ENCODE measurements at places on chromosomes 2 and 18.

DNA sequence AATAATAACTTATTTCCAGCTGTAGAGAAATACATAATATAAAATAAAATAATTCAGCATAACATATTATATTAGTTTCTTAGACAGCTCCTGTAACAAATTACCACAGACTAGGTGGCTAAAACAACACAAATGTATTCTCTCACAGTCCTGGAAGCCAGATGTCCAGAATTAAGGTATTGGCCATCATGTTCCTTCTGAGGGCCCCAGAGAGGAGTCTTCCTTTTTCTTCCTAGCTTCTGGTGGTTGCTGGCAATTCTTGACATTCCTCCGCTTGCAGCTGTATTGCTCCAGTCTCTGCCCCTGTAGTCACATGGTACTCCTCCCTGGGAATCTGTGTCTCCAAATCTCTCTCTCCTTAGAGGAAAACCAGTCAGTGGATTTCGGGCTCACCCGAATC, 146.8 kb downstream of the RBM43 start:
- DNase-seq: no peak

DNA sequence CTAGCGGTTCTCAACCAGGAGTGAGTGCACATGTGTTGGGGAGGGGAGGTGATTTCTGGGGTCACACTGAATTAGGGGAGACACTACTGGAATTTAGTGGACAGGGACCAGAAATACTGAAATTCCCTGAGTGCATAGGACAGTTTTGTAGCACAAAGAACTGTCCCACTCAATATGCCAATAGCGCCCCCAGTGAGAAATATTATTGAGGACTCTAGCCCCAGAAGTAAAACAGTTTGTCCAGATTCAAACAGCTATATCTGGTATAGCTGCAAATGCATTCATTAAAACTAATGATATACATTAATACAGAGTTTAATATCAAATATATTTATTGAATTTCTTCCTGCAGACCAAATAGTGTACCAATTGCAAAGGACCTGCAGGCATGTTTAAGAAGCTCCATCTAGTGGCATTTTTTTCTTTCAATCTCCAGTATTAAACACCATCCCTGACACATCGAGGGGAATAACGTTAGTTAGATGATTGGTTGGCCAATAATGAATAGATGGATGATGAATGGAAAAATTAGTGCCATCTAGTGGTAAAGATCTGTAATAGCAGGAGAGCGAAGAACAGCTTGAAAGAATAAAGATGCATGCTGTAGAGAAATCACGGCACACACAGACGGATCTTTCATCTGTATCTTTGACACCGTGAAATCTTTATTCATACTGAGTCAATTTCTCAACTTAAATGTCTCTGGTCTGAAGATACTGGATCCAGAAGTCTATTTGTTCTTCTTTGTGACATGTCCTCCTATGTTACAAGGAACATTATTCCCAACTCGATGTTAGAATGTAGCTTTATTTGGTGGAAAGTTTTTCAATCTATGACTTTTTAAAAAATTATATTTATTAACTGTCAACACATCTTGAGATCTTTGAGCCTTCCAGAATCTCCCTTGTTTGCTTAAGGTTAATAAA, 62.5 kb downstream of the DHRS9 start:
- peak; percentile 81 for DNase-seq

GRCh38 chr2:155679647-155680046, 652.9 kb downstream of the NR4A2 start:
- no peak for DNase-seq

DNA sequence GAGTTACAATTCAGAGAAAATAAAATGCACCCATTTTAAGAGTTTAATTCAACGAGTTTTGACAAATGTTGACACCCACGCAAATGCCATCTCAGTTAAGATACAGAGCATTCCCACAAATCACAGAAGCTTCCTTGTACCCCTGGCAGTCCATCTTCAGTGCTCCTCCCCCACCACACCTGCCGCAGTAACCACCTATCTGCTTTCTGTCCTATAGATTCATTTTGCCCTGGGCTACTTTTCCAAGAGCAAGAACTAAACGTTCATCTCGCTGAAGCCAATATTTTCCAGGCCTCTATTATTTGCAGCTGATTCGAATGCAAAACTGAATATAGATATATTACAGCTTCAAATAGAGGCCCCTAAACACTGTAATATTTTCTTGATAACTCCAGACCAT, 13.4 kb upstream of the HPCAL1 start:
- no peak for DNase-seq

DNA sequence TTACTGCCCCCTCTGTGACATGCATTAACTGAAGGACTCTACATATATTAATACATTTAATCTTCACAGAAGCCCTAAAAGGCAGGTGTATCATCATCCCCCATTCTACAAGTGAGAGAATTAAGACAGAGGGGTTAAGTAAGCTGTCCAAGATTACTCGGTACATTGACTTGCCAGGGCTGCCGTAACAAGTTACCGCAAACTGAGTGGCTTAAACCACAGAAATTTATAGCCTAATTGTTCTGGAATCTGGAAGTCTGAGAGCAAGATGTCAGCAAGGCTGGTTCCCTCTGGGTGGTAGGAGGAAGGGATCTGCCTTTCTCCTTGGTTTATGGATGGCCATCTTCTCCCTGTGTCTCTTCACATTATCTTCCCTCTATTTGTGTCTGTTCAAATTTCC, 605.5 kb downstream of the EPHA4 start:
- peak; percentile 78 for DNase-seq

DNA sequence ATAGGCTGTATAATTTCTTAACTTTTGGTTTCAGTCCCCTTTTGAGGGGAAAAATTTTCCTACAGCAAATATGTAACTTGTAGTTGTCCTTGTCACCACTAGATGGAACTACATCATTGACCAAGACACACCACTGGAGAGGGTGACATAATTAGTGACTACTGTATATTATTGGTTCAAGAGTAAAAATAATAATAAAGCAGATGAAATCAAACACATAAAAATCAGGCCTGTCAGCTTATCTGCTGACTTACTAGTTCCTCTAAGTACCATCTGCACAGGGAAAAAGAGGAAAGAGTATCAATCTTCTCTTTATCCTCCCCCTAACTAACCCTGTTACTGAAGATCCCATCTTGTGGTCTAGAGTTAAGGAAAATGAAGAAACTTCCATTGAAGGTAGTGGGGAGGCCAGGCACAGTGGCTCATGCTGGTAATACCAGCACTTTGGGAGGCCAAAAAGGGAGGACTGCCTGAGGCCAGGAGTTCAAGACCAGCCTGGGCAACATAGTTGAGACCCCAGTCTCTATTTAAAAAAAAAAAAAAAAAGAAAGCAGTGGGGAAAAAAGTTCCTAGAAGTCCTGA, 29.6 kb upstream of the ENOSF1 start:
- peak; percentile 53 for DNase-seq
